SJSA1 (cell line): ENCODE measurements at places on chromosomes 12 and 14.

DNA sequence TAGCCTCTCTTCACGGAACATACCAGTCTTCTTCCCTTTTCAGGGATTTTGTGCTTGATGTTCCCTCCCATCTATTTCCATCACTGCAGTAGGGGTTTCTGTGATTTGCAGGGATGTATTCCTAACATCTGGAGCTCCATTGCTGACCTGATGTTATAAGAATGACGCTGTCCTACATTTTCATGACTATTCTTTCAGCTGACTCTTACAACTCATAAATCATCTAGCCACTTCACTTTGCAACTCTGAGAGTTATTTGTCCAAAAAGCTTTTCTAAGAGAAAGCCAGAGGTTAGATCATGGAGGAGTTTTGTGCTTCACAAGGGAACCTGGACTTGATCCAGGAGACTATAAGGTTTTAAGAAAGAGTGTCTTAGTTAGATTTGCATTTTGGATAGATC, 116.6 kb upstream of the FAR2 start:
- no peaks in the 10 kb centered on the region for H3K4me1 ChIP-seq
- no peak overlapping the region for H3K27ac ChIP-seq
- H3K27me3 ChIP-seq = no peaks in the 10 kb centered on the region
- DNase-seq = no peak

GRCh38 chr14:104547998-104548700, 31.4 kb upstream of the C14orf180 start:
- peaks cover 5% of the 10 kb centered on the region; the same call in 1 of the 2 replicates for H3K27me3 ChIP-seq
- H3K4me3 ChIP-seq = no peak overlapping the region
- DNase-seq = no peak
- H3K4me1 ChIP-seq = no peaks in the 10 kb centered on the region

DNA sequence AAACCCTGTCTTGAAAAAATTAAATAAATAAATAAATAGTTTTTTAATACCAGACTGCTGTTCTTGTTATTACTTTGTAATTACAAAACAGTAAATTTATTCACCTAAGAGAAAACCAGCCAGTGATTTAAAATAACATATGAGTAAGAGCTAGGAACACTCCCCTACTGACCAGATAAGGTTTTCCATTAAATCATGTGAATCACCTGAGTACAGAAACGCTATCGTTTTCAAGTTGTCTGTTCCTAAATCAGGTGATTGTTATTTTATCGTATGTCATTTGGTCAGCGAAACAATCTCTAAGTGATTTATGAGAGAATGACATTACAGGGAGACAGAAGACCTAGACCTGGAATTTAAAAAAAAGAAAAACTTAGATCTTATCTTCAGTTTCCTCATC, 47.3 kb downstream of the RPS29 start:
- no peaks in the 10 kb centered on the region for H3K27me3 ChIP-seq
- H3K36me3 ChIP-seq = no peaks in the 10 kb centered on the region
- no peaks in the 10 kb centered on the region for H3K4me1 ChIP-seq
- no peak overlapping the region for H3K4me3 ChIP-seq

DNA sequence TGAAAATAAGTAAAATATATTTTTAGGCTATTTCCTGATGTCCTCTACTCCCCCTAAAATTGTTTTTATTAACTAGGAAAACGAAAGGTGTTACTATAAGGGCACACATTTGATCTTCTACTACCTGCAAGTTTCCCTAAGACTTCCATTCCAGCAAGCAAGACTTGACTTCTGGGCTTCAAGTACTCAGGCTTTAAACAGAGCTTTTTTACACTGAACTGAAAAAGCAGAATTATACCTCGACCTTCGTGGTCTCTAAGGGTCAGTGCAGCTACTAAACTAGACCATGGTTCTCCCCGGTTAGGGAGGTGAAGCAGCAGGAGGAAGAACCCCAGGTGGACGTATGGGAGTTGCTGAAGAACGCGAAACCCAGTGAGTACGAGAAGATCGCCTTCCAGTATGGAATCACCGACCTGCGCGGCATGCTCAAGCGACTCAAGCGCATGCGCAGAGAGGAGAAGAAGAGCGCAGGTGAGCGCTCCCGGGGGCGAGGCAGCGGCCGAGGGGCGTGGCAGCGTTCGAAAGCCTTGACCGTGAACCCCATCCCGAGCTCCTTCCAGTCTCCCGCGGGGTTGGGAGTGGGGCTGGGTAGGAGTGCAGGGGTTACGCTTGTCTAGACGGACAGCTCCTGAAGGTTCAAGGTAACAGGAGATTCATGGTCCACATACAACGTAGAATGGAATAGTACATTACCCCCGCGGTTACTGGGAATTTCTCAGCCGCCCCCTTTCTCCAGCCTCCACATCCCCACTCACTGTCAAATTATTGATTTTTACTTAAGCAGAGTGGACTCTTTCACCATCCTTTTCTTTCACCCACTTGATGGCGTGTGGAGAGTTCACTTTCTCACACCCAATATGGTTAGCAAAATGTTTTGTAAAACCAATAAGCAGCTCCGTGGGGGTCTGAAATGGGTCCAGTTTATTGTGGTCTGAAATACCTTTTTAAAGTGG, 47.6 kb downstream of the MYBPC1 start:
- no peak overlapping the region for H3K27ac ChIP-seq
- H3K4me1 ChIP-seq = no peaks in the 10 kb centered on the region
- H3K4me3 ChIP-seq = no peak overlapping the region
- no peaks in the 10 kb centered on the region for H3K27me3 ChIP-seq
- DNase-seq = no peak

GRCh38 chr12:62900686-62901272, 34.2 kb downstream of the PPM1H start:
- no peak for DNase-seq
- H3K4me3 ChIP-seq = no peak overlapping the region
- H3K27me3 ChIP-seq = no peaks in the 10 kb centered on the region
- no peaks in the 10 kb centered on the region for H3K36me3 ChIP-seq
- no peaks in the 10 kb centered on the region for H3K4me1 ChIP-seq

DNA sequence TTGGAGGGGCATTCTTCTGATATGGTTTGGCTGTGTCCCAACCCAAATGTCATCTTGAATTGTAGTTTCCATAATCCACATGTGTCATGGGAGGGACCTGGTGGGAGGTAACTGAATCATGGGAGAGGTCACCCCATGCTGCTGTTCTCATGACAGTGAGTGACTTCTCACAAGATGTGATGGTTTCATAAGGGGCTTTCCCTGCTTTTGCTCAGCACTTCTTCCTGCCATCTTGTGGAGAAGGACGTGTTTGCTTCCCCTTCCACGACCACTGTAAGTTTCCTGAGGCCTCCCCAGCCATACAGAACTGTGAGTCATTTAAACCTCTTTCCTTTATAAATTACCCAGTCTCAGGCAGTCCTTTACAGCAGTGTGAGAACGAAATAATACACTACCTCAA, 382.4 kb downstream of the VRK1 start:
- peaks cover 14% of the 10 kb centered on the region for H3K4me1 ChIP-seq
- no peaks in the 10 kb centered on the region for H3K27me3 ChIP-seq
- no peak overlapping the region for H3K4me3 ChIP-seq
- DNase-seq = no peak
- H3K36me3 ChIP-seq = no peaks in the 10 kb centered on the region

- no peak overlapping the region for H3K4me3 ChIP-seq
- peaks cover 31% of the 10 kb centered on the region for H3K4me1 ChIP-seq
- H3K36me3 ChIP-seq = peaks cover 84% of the 10 kb centered on the region
These were observed 25.1 kb upstream of the RPLP0 start for GRCh38 chr12:120225852-120226640.

DNA sequence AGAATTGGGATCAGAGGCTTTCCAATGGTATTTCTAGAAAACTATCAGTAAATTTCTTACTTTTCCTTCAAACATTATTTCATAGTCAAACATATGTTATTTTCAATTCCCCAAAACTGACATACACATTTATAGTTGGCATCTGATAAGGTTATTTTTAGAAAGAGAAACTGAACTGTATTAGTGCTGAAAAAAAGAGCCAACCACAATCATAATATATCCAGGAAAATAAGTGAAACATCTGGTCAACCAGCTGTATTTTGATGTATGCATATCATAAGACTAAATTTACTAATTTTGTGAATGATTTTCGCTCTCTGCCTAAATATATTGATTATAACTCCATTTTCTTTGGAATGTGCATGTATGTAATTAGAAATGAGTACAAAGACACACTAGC, 554.2 kb downstream of the FLRT2 start:
- no peak overlapping the region for H3K27ac ChIP-seq
- H3K36me3 ChIP-seq = no peaks in the 10 kb centered on the region
- no peak for DNase-seq
- no peak overlapping the region for H3K4me3 ChIP-seq
- H3K27me3 ChIP-seq = no peaks in the 10 kb centered on the region

- no peak overlapping the region for H3K27ac ChIP-seq
- no peak overlapping the region for H3K4me3 ChIP-seq
- no peaks in the 10 kb centered on the region for H3K4me1 ChIP-seq
- no peaks in the 10 kb centered on the region for H3K27me3 ChIP-seq
These were observed 32.0 kb upstream of the SEL1L start for GRCh38 chr14:81565441-81566290.
